Cerebellar cortex (tissue), 1 donor: ENCODE measurements at places on chromosomes 4 and X.

DNA sequence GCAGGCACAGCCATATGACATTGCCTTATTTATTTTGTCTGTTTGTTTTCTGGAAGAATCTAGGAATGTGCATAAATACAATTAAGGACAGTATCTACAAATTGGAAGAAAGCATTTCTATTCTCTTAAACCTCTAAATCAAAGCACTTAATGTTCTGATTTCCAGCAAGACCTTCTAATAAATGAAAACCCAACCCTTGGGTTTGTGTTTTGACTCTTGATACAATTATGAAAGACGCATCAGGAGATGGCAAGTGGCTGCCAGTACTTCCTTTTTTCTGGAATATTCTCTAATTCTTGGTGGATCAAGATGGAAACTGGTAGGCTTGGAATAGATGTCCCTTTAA, 437 bp upstream of the CPE start:
- DNase-seq: no peak

DNA sequence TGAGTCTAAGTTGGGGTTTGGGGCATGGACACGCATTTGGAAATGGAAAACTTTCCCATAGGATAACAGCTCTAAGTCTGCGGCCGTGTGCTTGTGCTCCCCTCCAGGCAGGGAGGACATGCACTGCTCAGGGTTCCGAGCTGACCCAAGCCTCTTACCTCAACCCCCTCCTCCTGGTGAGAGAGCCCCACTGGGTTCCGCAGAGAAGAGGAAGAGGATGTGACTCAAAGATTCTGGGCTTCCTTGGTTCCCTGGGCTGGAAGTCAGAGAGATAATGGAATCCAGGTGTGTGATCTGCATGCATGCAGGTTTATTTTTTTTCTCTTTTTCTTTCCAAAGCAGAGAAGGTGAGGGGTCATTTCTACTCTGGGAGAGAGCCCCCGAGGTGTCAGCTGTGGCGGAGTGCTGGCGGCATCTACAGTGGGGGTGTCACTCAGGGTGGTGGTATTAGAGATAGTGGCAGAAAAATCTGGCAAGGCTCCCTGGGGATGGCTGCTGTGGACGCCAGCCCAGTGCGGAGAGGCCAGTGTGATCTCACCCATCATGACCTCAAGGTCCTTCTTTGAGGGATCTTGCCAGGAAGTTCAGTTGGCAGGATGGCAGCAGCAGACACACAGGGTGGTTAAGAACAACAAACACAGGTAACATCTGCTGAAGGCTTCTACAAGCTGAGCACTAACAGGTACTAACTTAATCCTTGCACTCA, 168.7 kb upstream of the HAND2 start:
- DNase-seq: no peak

DNA sequence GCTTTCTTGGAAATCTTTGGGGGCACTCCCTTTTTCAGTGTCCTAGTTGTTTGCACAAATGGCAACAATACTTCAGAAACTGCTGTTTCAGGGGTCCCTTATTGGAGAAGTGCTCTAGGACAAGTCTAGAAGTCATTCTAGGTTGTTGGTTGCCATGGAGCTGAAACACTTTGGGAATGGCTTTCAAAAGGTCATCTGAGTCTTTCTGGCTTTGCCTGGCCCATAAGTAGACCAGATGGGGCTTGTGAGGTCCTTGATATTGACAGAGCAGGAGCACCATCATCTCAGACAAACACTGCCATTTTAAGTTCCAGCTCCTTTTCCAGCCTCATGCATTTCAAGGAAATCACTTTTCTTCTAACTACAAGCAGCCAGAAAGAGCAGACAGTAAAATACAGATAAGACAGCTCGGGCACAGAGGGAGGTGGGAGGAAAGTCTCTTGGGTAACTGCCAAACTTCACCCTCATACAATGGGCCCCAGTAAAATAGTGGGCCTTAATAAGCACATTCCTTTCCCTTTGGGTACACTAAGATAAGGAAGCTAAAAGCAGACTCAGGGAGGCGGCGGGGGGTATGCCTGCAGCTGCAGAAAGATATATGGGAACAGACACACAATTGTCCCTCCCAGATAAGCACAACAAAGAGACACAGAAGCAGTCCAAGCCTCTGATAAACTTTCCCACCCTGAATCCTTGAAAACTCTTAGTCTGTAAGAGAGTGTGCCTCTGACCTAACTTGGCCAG, 8.5 kb upstream of the NXF3 start:
- no peak for DNase-seq

DNA sequence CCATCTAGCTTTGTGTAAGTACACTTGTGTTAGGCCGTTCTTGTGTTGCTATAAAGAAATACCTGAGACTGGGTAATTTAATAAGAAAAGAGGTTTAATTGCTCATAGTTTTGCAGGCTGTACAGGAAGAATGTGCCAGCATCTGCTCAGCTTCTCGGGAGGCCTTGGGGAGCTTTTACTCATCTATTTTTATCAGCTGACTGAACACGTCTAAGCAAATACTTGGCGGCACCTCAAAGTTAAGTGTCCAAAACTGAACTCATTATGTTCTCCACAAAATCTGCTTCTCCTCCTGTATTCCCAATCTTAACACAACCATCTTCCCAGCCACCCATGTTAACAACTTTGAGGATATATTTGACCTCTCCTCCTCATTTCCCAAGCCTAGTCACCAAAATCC, 42.4 kb upstream of the GATB start:
- DNase-seq: no peak

GRCh38 chr4:81217779-81218178, 2.8 kb upstream of the PRKG2 start:
- DNase-seq: no peak

DNA sequence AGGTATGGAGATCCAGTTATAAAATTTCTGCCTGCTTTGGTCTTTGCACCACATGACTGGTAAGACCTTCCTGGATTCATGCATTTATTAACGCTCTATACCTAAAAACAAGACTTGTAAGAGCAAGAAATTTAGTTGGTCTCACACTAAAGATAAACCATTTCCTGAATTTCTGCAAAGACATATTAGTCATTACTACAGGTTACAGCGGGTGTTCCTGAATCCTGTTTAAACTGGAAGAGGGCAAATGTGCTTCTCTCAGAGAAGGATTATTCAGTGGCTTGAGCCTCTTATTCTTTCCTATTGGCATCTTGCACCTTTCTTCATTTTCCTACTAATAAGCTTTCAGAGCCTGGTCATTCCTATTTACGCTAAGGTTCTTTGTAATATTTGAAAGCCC, 397.6 kb upstream of the TENM3 start:
- no peak for DNase-seq

DNA sequence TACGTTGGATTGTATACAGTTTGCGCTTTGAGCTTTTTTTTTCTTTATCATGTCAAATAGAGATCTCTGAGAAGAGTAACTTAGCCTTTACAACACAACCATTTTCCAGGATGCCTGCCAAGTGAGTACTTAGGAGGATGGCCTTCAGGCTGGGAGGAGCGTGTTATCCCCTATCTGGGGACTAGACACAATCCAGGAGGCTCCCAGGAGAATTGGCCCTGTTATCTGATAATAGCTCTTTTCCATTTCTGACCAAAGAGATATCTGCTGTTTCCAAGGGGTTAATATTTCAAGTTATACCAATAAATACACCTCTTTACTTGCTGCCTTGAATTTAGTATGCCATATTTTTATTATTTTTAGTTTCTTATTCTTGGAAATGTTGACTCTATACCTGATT, 169.5 kb upstream of the SMARCAD1 start:
- no peak for DNase-seq

- peak; percentile 93 for DNase-seq
Observed at GRCh38 chr4:37452952-37453280, 208.4 kb downstream of the NWD2 start.

DNA sequence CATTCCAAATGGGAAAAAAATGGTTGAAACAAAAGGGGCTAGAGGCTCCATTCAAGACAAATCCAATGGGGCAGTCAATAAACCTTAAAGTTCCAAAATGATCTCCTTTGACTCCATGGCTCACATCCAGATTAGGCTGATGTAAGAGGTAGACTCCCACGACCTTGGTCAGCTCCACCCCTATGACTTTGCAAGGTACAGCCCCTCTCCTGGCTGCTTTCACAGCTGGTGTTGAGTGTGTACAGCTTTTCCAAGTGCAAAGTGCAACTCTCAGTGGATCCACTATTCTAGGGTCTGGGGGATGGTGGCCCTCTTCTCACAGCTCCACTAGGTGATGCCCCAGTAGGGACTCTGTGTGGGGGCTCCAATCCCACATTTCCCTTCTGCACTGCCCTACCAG, 21.5 kb downstream of the SULT1B1 start:
- DNase-seq: no peak

DNA sequence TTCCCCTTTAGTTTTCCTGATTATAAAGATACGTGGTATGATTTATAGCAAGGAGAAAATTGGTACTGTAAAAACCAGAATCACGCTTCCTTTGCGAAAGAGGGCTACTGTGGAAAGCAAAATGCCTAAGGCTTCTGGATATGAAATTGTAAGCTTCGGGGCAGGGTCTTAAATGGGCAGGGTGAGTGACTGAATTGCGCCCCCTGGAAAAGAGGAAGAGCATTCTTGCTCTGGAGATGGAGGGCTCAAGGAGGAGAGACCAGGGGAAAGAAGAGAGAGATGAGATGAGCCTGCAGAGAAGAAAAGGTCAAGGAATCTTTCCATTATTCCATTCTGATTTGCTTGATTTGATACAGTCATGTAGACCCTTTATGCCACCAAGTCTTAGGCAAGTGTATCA, 13.1 kb upstream of the ETNPPL start:
- no peak for DNase-seq

GRCh38 chrX:154020536-154021115, 924 bp upstream of the IRAK1 start:
- peak; percentile 10 for DNase-seq

- no peak for DNase-seq
Observed at GRCh38 chr4:25379591-25379990, 2.5 kb downstream of the ANAPC4 start.

DNA sequence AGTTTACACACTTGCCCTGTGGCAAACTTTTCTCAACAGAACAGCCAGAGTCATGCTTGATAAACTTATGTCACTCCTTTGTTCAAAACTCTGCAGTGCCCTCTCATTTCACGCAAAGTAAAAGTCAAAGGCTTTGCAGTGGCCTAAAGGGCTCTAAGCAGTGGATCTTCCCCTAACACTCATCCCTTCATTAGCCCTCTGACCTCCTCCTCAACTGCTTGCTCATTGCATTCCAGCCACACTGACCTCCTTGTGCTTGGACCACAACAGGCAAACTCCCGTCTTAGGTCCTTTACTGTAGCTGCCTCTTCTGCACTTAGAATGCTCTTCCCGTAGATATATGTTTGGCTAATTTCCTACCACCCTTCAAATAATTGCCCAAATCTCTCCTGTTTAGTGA, 5.6 kb downstream of the PRDM5 start:
- DNase-seq: no peak
